Right lung (tissue), 10 donors: ENCODE measurements at places on chromosomes 3 and 15. TPM values are rescaled to one million over a fixed set of nuclear protein-coding genes. Genes with fewer than 3 reads are reported as not detected.

DNA sequence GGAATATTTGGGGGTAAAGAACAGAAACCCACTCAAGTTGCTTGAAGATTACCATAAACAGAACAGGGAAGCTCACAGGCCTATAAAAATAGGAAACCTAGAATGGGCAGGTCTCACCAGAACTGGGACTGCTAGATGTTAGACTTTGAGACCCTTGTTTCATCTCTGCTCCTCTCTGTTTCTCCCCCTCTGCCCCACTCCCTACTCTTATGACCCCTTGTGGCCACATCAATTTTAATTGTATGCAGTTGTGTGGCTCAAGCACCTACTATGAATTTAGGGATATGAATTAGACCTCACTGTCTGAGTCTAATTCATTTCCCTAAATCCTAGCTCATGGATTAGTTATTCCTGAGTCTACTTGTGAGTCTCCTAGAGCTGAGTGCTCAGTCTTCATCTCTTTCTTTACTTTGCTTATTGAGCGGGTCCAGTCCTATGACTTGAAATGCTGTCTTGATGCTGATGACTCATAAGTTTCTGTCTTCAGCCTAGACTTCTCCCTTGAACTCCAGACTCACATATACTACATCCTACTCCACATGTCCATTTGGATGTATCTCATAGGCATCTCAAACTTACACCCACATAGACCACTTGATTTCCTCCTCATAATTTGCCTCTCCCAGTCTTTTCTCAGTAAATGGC lies 78.7 kb downstream of the ITPR1 start:
- DNase-seq: no peak

GRCh38 chr3:10930666-10931040 lies 61.9 kb upstream of the SLC6A1 start:
- DNase-seq: no peak

Gene FXR1
- 168 TPM for polyA plus RNA-seq

- no peak for DNase-seq
Observed at GRCh38 chr3:109382588-109382987, 45.2 kb upstream of the DPPA4 start.

DNA sequence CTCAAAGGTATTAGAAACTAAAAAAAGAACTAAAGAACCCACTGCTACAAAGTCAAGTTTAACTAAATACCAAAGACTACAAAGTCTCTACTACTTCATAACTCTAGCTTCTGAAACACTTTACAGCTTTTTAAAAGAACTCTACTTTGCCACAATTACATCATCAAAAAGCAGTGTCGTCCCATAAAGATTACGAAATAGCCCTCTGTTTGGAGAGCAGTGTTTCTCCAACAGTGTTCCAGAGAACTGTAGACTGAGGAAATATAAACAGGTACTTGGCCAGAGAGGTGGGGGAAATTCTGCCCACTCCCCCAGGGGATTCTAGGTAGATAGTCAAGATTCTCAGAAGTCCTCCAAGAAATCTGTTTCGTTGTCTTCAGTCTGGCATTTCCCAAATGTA lies 225.6 kb downstream of the PDZRN3 start:
- DNase-seq: no peak

DNA sequence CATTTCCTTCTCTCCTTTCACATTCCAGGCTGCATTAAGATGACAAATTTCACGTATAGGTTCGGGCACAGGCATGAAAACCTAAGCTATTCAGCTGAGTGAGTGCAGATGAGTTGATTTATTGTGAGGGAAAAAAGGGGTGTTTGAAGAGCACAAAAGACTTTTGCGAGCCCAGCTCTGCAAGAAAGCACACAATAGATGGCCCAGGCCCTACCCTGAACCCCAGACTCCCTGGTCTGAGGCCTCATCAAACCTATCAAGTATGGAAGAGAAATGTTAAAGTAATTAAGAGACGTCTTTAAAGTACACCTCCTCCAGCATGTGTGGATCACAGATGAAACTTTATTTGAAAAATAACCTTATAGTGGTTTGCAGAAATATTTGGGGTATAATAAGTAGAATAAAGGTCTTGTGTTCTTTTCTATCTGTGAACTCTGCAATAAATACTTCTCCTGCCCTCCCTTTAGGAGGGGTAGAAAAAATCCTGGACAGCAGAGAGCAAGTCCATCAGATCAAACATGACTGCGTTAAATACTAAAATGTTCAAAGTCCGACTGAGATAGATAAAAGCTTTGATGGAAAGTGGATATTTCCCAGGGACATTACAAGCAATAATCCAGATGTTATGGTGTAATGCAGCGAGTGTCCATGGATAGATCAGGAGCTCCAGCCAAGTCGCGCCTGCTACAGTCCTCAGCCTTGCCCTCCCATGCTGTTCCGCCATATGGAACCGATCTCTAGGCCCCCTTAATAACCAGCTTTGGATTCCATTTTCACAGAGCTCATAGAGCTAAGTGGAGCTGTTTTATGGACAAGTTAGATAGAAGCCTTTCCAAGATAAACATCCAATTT lies 121.5 kb downstream of the MCTP2 start:
- peak; percentile 93 for DNase-seq
